Stimulated activated CD8-positive, alpha-beta memory T cell treated with anti-CD3 and anti-CD28 coated beads, Interleukin-12 subunit alpha, Interleukin-12 subunit beta, amount 100 ng/mL, for 4 hours (primary cell): ENCODE measurements at places on chromosomes 3 and 15.

DNA sequence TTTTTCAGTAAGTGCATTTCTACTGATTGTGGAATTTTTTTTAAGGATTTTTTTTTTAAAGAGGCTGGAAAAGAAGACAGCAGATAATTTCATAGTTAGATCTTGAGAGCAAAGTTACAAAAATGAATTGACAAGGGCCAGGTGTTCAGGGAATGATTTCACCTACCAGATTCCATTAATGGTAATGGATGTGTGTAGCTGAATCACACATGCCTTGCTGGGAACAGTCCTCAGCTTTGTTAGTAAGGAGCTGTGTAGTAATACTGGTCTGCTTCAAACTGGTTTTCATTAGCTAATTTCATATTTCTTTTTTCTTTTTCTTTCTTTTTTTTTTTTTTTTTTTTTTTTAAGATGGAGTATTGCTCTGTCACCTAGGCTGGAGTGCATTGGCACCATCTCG is 16.0 kb downstream of the NR1D2 start:
- DNase-seq, result no peak

DNA sequence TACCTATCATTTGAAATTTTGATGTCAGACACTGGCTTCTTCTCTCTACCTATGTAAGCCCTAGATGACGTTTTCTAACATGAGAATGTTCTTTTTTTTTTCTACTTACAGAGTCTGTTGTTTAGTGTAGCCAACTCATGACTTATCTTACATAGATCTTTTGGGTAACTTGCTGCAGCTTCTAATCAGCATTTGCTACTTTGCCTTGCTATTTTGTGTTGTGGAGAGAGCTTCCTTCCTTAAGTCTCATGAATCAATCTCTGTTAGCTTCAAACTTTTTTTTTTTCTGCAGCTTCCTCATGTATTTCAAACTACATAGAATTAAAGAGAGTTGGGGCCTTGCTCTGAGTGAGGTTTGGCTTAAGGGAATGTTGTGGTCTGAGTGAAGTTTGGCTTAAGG is 568.7 kb upstream of the BCHE start:
- no peak for DNase-seq

GRCh38 chr3:56960234-56960917 is 100.1 kb upstream of the SPATA12 start:
- DNase-seq, result no peak

DNA sequence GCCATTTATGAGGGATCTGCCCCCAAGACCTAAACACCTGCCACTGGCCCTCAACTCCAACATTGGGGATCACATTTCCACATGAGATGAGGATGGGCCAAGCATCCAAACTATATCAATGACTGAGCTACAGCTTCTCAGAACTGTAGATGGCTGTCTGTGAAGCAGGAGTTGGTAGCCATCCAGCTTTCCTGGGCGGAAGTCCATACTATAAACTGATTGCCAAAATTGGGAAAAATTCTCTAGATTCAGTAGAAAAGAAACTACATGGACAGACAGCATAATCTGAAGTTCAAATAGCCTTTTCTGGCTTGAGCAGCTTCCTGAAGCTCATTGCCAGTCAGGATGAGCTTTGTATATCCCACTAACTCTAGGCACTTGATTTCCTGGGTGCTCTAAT is 214.7 kb upstream of the ZBTB20 start:
- DNase-seq, result no peak

DNA sequence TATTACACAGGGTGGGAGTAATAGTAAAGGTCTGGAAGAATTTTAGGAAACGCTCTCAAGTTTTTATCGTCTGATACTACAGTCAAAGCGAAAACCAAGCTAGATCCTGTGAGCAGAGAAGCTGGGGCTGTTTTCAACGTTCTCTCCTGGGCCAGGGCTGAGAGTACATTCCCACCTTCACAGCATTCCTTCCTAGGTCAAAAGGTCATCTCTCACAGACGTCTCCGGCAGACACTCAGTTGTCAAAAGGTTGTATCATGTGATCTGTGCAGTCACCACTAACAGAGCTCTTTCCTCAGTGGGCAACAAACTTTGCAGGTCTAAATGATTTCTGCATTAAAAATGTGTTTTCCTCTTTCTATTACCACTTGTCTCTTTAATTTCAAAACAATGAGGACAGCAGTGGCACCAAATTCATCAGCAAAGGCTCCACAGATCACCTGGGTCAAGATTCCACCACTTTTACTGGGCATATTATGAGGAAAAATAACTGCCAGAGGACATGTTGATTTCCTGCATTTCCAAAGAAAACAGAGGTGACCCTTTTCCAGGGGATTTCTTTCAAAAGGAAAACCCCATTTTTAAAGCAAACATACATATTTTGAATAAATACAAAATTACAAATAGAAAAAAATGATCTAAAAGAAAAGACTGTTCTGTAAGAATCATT is 41.9 kb downstream of the MEIS2 start:
- no peak for DNase-seq
